ENCODE measurements at places on chromosomes 7 and 10.

DNA sequence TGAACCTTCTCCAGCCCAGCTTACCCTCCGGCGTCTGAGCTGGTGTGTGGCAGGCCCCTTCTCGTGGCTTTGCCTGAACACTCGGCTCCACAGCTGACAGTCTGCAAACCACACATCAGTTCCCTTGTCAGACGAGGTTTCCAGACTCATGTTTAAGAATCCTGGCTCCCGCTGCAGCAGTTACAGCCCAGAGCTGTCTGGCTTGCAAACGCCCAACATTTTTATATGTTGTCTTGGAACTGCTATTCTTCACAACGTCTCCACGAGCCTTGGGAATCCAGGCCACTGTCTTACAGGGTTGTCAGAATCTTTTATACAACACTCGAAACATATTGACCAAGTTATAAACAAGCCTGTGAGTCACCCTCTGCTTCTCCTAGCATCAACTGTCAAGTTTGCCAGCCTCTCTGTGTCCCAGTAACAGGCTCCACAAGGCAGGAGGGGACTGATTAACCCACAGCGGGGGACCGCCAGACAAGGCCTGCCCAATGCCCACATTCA, 68.1 kb downstream of the TNS3 start:
- DNase-seq, result no peak

DNA sequence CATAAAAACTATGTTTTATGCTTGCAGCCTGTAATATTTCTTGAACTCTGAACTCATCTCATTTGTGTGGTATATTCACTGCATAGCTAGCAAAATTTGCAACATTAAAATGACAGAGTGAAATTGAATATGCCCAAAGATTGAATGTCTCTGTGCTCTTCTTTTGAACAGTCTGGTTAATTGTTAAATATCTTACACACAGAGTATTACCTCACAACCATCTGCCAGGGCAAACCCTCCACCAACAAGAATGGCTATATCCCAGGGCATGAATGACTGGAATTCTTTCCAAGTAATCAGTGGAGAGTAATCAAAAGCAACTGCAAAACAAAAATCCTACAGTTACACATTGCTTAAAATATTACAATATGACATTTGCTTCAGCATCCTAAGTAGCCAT, 76.9 kb downstream of the SLC13A1 start:
- DNase-seq, result no peak

- DNase-seq, result no peak
These were observed 37.7 kb downstream of the EBF3 start for GRCh38 chr10:129926066-129927055.

DNA sequence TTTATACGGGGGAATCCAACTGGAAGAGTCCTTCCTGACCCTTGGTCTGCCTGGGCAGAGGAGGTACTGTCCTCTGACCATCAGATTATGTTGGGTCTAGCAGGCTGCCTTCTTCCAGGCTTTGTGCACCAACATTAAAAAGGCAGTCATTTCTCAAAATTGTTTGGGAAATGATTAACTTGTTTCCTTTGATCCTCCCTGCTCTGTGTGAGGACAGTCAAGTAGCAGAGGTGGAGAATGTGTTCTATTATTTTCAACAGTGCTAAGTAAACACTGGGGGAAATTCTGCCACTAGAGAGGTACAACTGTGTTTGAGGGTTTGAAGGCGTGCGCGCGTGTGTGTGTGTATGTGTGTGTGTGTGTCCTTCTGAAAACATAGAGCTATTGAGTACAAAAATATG, 20.6 kb downstream of the ACSL5 start:
- no peak for DNase-seq

GRCh38 chr7:2049111-2049781, 183.5 kb downstream of the MAD1L1 start:
- DNase-seq, result no peak

GRCh38 chr7:69860941-69861622, 262.8 kb downstream of the AUTS2 start:
- DNase-seq, result no peak
